ENCODE measurements at places on chromosomes 6 and 20.

GRCh38 chr6:111600154-111600553, 5.5 kb downstream of the TRAF3IP2 start:
- no peak for DNase-seq

DNA sequence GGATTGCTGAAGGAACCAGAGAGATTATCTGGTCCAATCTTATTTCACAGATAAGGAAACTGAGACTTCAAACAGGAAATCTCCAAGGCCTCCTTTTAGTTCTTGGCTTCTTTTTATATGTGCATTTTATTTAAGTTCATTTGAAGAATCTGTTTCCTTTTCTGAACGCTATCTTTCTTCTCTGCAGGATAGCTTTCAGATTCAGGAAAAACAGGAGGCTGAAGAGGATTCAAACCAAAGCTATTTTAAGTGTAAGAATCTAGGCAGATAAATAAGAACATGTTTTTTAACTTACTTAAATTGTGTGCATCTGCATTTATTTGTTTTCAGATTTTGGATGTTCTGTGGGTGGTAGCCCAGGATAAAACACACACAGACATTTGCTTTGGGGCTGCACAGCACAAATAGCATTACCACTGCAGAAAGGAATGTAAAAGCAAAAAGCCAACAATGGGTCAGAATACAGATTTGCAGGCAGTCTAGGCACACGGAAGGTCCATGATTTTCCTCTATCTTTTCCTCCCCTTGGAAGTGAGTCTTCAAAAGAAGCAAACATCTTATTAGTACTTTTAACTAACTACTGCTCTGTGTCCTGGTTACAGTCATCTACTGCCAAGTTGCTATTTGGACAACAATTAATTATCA, 188.8 kb upstream of the TBX18 start:
- DNase-seq = no peak

GRCh38 chr6:29553268-29554057, 6.1 kb downstream of the UBD start:
- DNase-seq = no peak

DNA sequence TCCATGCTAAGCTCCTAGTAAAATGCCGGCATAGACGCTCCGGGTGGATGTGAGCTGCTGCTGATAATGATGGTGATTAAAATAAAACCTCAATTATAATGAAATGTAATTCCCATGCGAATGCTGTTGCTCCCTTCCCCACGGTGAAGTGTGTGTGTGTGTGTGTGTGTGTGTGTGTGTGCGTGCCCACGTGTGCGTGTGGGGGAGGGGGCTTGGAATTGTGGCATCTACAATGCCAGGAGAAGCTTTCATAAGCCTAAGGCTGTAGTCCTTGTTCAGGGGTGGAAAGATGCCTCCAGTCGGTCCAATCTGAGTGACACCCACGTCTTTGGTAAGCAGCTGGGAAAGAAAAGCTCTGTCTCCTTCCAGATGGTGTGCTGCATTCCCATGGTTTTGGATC, 137.9 kb downstream of the CDH26 start:
- no peak for DNase-seq

DNA sequence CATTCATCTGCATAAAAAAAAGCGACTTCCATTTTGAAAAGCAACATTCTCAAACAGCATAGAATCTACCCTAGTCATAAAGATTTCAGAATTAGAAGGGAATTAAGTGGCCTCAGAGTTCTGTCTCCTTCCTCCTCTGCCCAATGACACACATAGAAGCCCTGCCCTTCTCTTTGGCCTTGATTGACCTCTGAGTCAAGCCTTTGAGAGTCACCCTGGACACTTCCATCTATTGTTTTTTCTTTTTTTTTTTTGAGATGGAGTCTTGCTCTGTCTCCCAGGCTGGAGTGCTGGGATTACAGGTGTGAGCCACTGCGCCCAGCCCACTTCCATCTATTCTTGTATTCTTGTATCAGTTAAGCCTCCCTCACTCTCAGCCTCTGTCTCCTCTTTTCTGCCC, 44.8 kb upstream of the CTNNBL1 start:
- DNase-seq = no peak

Measured in stimulated activated CD4-positive, alpha-beta T cell treated with anti-CD3 and anti-CD28 coated beads, Interleukin-1b, Interleukin-23, amount 100 ng/mL, for 1 hour (primary cell).